ENCODE measurements at places on chromosomes 1 and 21.
A peak's percentile ranks its signal among the peaks of the same experiment; 100 is the strongest.

- no peak for DNase-seq
These were observed 134.3 kb upstream of the ZBTB40 start for GRCh38 chr1:22317231-22317919.

- no peak for DNase-seq
These were observed 126.7 kb downstream of the NR5A2 start for GRCh38 chr1:200154069-200154767.

- no peak for DNase-seq
These were observed 569.3 kb upstream of the ZRANB2 start for GRCh38 chr1:71650119-71650518.

DNA sequence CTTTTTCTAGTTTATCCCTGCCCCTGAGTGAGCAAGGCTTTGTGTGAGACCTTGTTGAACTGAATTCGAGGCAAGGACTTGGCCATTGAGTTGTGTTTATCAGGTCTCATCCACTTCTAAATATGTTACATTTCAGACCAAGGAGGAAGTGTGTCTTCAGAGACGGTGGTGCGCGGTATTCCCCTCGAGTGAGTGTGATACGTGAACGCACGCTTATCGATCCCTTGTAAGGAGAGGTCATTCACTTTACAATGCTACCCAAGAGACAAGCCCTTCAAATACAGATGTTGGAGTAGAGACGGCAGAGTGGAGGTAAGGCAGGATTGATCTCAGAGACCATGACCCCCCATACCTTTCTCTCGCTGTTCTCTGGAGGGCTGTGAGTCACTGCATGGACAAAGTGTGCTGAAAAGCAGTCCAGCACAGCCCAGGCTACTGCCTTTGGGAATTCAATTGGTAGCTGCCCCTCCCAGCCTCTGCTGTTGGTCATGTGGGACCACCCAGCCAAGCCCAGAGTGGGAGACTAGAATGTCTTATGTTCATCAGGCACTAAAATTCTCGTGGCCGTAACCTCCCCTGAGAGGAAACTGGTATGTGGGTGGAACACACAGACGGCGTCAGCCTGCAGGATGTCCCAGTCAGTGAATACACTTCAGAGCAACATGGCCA lies 16.3 kb upstream of the MTARC1 start:
- DNase-seq = no peak

DNA sequence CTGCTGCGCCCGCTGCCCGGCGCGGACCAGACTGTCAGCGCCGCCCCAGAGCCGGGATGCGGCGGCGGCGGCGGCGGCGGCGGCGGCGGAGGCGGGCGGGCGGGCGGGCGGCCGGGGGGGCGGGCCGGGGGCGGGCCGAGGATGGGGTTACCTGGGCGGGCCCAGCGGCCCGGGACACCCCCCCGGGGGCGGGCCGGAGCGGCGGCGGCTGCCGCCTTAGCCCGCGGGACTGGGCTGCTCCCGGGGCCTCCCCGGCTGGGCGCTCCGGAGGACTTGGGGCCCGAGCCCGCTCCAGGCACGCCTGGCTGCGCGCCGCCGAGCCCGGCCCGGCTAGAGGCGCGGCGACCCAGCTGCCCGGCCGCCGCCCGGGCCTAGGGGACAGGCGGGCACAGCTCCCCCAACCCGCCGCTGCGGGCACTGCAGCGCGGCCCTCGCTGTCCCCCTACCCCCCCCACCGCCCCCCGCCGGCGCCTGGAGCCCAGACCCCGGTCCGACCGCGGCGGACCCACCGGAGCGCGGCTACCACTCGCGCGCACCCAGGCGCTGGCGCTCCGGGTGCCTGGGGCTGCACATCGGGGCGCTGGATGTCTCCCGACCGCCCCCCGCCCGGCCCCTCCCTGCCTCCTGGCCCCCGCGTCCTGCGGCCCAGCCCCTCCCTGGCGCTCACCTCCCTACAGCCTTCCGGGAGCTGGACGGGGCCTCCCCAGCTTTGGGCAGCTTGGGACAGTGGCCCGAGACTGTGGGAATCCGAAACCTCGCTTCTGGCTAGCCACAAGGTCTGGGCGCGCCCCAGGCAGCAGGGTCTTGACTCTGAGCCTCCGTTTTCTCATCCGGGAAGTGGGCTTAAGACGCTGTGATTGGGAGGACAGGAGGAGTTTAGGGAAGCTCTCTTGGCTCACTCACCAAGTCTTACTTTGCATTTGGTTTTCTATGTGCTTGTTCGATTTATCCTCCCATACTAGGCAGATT lies at the start of gene WNT4:
TSS of gene WNT4 (minus strand) at position 33 of the 969 bp plus-strand sequence. CDS start 175 bp downstream, outside the sequence.
- no peak for DNase-seq

DNA sequence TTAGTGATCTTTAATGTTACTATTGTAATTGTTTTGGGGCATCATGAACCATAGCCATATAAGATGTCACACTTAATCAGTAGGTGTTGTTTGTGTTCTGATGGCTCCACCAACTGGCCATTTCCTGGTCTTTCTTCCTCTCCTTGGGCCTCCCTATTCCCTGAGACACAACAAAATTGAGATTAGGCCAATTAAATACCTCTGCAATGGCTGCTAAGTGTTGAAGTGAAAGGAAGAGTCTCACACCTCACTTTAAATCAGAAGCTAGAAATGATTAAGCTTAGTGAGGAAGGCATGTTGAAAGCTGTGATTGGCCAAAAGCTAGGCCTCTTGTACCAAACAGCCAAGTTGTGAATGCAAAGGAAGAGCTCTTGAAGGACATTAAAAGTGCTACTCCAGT lies 30.7 kb downstream of the PPP2R5A start:
- no peak for DNase-seq

GRCh38 chr1:29936031-29936544 lies 699.8 kb downstream of the PTPRU start:
- DNase-seq = no peak

DNA sequence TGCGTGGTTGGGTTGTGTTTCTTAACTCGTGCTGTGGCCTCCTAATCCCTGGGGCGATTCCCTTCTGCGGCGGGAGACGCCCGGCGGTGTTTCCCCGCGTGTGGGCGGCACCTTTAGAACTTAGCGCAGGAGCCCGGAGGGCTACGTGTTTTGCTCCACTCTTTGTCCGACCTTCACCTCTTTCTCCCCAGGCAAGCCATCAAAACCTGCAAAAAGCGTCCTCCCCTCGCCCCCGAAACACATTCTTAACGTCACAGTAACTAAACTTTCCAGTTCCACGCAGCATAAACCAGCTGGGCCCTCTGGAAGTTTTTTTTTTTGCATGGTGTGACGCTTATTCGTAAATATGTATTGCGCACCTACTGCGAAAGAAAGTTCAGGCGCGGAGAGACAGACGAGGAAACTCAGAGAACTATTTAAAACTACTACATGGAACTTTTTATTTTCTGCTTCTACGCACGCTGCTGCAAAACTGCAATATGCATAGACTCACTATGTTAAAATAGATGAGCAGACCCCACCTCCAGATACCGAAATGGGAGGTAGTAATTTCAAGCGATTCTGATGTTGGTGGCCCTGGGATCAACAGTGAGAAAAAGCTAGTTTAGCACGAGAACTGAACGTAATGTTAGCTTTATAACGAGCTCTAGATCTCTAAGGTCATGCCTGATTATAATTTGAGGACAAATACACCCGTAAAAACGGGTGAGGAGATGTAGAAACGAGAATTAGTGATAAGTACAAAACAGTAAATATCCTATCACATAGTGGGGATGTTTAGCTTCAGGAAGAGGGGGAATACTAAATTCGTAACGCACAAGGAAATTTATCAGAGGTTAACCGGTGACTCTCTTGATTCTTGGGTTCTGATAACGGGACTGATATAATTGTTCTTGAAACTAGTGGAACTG lies 920 bp downstream of the MTR start:
- no peak for DNase-seq

GRCh38 chr1:61352845-61353435 lies 270.6 kb downstream of the NFIA start:
- no peak for DNase-seq

DNA sequence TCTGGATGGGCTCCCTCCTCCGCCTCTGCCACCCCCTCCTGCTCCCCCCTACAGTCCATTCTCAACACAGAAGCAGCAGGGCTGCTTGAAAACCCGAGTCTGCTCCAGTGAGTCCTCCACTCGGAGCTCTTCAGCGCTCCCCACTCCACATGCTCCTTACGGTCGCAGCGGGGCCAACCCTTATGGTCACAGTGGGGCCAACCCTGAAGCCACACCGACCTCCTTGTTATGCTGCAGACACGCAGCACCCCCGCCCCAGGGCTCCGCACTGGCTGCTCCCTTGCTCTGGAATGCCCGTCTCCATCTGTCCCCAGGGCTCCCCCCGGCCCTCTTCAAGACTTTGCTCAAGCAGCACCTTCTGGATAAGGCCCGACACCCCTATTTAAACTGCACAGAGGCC lies 22.6 kb downstream of the GPR157 start:
- DNase-seq = no peak

DNA sequence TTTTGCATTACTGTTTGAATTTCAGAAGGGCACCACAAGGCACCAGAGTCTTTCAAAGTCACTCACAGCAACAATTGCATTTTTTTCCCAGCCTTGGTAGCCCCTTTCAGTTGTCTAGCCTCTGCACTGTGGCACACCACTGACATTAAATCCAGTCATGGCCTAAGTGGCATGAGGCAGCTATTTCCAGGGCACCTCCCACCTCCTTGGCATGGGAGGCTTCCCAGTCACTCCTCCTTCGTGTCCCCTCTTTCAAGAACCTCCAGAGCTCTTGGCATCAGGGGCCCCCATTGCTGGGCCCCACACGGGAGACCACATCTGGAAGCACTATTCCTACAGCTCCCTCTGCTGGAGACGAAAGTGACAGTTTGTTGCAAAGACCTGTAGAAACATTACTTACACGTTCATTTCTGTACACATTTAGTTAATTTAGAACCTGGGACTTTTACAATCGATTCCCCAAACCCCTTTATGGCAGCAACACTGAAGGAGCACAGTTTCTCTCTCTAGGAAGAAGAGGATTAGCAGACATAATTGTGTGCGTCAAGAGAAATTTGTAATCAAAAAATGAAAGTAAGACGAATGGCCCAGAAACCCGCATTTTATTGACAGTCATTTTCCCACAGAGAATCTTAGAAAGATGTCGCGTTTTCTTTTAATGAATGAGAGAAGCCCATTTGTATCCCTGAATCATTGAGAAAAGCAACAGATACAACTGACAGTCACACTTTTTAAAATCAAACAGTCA lies 5.7 kb upstream of the CHD5 start:
- DNase-seq = no peak

GRCh38 chr1:82919837-82920236 lies 1079.1 kb downstream of the TTLL7 start:
- no peak for DNase-seq

- DNase-seq = no peak
These were observed 41.2 kb downstream of the GADD45A start for GRCh38 chr1:67726224-67726623.

GRCh38 chr1:116806245-116806644 lies 52.0 kb downstream of the CD2 start:
- no peak for DNase-seq

DNA sequence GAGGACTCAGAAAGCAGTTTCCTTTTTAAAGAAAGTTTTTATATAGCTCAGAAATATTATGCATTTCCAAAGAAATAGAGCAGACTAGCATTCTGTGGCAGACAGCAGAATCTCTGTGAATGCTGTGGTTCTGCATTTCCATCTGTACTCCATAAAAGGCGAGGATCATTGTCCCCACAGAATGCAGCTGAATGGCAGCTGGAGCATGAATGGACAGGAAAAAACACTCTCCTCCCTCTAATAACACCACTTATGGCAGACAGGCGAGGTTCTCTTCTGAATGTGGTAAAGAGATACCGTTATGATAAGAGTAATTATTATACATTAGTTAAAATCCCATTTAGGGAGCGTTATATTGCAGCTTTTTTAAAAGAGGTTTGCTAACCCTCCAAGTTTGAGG lies 81.4 kb upstream of the WLS start:
- no peak for DNase-seq

DNA sequence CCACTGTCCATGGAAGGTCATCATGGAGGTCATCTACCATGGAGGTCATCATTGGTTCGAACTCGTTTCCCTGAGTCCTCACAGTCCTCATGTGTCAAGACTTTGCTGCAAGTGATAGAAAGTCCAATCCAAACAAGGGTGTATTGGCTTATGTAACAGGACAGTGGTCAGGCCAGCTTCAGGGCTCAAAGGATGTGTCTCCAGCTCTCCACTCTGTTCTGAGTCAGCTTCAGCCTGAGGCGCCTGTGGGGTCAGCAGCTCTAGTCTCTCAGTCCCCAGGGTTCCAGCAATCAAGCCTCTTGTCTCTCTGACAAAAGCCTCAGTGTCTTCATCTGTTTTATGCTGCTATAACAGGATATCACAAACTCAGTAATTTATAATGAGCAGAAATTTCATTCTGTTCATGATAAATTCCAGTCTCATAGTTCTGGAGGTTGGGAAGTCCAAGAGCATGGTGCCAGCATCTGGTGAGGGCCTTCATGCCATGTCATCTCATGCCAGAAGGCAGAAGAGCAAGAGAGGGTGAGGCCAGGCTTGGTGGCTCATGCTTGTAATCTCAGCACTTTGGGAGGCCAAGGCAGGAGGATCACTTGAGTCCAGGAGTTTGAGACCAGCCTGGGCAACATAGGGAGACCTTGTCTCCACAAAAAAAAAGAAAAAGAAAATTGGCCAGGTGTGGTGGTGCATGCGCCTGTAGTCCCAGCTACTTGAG lies 19.5 kb downstream of the A3GALT2 start:
- no peak for DNase-seq

DNA sequence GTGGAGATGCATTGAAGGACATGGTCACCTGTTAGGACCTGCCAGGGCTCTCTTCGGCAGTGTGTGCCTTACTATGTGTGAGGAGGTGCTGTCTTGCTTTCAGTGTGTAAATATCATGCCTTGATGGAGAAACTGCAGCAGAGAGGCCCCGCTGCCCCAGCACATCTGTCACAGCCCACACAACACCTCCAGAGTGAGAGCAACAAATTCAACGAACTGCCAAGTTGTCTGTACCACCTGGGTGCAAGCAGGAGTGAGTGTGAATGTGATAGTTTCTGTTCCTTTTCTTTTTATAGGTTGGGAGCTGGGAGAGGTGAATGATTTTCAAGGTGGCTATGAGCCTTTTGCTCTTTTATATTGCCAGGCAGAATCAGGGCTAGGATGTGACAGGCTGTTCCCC lies 114.6 kb upstream of the KIAA0040 start:
- no peak for DNase-seq

DNA sequence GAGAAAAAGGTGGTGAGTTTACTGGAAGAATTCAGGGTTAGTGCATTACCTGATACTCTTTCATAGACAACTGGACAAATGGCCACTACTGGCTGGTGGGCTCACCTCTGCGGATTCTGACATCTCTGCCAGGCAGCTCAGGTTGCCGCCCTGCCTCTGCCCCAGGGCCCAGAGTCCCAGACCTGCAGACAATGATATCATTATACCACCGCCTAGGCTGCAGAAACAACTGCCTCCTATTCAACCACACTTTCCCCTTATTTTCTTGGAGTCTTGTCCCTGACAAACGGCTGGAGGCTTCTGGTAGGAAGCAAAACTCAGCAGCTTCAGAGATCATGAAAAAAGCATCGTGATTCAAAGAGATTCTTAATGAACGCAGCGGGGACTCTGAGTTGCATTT lies 37.0 kb downstream of the IRF2BP2 start:
- DNase-seq = no peak

GRCh38 chr21:25790122-25790877 lies 55.5 kb downstream of the GABPA start:
- peak; percentile 65 for DNase-seq

Measured in left forelimb (tissue), 1 donor.